ENCODE measurements at places on chromosomes 6 and 20.

- DNase-seq, result peak; percentile 58
Observed at GRCh38 chr20:25987073-25987927, 290.6 kb upstream of the ZNF337 start.

DNA sequence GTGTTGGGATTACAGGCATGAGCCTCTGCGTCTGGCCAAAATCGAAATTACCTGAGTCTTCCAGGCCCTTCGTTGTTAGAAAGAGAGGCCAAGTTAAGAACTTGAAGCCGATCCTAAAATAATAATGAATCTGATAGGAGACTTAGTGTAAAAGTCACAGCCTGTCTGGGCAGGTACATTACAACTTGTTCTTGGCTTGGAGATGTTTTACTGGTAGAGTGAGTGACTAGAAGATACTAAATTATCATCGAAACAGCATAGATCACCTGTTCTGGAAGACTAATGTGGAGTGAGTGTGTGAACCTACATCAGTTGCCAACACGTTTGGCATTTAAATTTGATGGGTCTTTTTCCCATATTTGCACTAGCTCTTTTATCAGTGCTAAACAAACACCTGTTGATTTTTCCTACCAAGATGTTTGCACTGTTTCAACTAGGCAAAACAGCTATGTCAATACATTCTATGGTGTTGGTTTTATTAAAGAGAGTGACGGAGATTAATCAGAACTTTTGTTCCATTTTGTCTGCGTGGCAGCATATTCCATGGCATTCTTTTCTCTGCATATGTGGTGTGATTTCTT, 4.6 kb upstream of the TMEM217 start:
- no peak for DNase-seq

GRCh38 chr6:13927203-13927602, 2.5 kb downstream of the RNF182 start:
- DNase-seq, result no peak

- no peak for DNase-seq
Observed at GRCh38 chr6:81857812-81858211, 105.3 kb upstream of the TENT5A start.

GRCh38 chr6:4615231-4615630, 161.0 kb upstream of the CDYL start:
- DNase-seq, result no peak

- DNase-seq, result no peak
Observed at GRCh38 chr6:138427701-138428100, 23.7 kb downstream of the HEBP2 start.

- no peak for DNase-seq
Observed at GRCh38 chr6:5388326-5388725, 127.0 kb downstream of the FARS2 start.

- DNase-seq, result peak; percentile 2
Observed at GRCh38 chr6:159415540-159415939, 246.3 kb downstream of the FNDC1 start.

DNA sequence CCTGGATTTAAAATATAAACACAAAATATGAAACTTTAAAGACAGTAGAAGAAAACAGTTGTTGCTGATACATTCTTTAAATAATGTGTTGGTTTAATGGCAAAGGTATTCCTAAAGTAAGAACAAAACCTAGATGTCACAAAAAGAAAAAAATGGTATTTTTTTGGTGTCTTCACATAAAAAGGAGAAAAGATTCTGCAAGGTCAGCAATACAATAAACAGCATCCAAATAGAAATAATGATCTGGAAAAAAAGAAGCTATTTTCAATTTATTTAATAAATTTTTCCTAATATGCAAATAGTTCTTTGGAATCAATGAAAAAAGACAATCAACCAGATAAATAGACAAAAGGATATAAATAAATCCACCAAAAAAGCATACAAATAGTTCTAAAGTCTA, 6.5 kb upstream of the ADGRF1 start:
- DNase-seq, result no peak

DNA sequence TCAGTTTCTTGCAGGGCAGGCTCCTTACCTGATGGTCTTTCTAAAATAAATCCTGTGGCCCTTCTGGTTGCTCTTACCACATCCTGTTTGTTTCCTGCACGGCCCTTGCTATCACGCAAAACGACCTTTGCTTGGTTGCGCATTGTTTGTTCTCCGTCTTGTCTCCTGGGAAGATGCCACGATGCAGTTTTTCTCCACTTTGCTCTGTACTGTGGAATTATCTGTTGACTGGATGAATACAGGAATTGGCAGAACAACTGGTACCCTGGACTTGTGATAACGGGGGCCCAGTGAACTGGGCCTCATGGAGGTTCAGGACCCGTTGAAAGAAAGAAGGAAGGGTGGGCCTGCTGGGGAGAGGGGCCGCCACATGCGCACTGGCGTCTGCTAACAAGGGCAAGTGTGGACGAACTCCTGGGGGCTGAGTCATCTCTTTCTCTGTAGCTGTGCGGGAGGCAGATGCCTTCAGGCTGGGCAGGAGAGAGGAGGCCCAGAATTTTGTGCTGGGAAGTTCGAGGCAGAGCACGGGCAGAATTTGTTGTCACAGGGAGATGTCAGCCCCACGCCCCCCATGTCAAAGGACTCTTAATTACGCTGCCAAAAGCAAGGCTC, 139.9 kb downstream of the BMP7 start:
- DNase-seq, result peak; percentile 42

- no peak for DNase-seq
Observed at GRCh38 chr6:34378470-34378869, 14.0 kb downstream of the NUDT3 start.

Measured in OCI-LY7 (cell line).